NCI-H524 (cell line): ENCODE measurements at places on chromosomes 2 and 18.

DNA sequence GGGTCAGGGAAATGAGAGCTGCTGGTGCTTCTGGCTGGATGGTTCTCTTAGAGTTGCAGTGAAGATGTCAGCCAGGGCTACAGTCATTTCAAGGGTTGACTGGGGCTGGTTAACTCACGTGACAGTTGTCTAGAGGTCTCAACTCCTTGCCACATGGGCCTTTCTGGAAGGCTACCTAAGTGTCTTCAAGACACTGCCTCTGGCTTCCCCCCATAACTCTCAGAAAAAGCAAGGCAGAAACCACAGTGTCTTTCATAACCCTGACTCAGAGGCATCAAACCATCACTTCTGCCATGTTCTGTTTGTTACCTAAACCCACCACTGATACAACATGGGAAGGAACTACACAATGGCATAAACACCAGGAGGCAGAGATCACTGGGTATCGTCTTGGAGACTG, 828.9 kb downstream of the EPHA4 start:
- DNase-seq, result no peak

- DNase-seq, result no peak
Observed at GRCh38 chr18:3427944-3428343, 22.0 kb upstream of the TGIF1 start.

DNA sequence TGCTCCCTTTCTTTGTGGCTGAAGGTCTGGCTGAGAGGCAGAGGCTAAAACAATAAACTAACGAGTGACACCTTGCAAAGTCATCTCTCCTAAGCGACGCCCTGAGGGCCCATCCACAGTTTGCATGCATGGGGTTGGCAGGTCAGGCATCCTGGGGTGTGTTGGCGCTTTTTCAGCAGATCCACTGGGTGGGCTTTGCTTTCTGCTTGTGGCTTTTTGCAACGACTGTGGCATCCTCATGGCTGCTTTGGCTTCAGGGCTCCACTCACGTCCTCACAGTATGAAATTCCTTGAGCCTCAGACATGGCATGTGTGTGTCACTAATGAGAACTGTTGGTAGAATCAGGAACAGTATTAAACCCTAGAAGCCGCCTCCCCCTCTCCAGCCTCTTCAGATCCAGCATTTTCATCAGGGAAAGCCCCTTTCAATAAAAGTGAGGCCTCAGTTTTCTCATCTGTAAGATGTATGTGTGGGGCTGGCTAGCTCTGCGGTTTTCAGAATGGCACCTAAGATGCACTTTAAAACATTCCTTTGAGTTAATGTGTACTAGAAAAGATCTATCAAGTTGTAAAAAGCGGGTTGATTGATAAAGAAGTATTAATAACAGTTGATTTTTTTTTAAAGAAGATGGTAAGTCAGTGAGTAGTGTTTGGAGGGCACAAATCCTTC, 72.5 kb downstream of the SH3BP4 start:
- DNase-seq, result no peak

DNA sequence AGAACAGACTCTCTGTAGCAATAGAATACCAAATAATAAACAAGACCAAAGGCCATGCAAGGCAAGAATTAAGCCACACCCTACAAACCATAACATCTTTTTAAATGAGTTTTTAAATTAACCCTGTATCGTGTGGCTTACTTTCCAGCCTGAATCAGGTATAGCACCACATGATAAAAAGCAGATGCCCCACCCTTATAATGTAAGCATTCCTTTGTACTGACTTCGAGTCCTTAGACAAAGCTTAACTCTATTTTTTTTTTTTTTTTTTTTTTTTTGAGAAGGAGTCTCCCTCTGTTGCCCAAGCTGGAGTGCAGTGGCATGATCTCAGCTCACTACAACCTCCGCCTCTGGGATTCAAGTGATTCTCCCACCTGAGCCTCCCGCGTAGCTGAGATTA, 1.7 kb upstream of the C2orf42 start:
- no peak for DNase-seq

- DNase-seq, result peak; percentile 25
Observed at GRCh38 chr2:166343467-166343866, 32.3 kb downstream of the SCN9A start.

DNA sequence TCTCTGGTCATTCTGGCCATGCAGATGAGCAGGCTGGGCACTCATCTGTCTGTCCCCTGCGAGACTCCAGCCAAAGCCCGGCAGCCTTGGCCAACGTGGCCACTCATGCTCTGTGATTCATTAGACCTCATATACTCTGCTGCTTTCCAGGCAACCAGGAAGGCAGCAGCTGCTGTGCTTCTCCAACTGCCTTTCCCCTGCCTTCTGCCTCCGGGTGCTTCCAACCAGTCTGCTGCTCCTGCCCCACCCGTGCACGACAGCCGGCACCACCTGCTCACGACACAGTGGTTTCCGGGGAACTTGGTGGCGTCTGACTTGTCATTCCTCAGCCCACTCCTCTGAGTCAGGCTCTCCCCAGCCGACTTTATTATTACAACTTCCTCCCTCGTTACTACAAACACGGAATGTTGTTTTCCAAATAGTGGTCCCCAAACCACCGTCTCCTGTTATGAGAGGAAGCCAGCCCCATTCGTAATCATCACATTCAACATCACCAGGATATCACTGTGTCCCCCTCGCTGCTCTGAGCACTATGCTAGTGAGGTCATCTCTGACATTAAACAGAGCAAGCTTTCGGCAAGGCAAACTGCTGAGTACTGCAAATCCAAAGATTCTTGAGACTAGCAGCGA, 392.4 kb downstream of the ALK start:
- peak; percentile 80 for DNase-seq

DNA sequence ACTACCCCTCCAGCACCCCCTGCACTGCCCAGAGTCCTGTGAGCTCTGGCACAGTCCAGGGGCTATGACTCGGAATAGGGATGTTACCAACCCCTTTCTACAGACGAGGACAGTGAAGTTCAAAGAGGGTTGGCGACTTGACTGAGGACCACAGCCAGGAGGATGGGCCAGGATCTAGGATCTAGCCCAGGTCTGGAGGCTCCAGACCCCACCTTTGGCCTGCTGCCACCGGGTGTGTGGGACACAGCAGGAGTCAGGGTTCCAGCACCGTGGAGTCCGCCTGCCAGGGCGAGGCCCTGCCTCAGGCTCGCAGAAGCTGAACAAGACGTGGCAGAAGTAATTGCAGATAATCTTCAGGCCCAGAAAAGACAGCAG, 37.9 kb upstream of the GPC1 start:
- no peak for DNase-seq

GRCh38 chr2:100870652-100871531, 51.0 kb downstream of the NPAS2 start:
- no peak for DNase-seq

GRCh38 chr2:70632966-70633365, 79.3 kb upstream of the TGFA start:
- DNase-seq, result no peak

GRCh38 chr2:189824694-189825396, 40.6 kb downstream of the PMS1 start:
- no peak for DNase-seq

GRCh38 chr2:100054426-100054825, 88.0 kb downstream of the AFF3 start:
- DNase-seq, result no peak

- DNase-seq, result peak; percentile 11
Observed at GRCh38 chr18:63316612-63317555, 2.7 kb downstream of the BCL2 start.

GRCh38 chr2:44785433-44785832, 156.1 kb upstream of the SIX3 start:
- no peak for DNase-seq

GRCh38 chr2:22377268-22377667, 1007.7 kb upstream of the KLHL29 start:
- DNase-seq, result no peak

- no peak for DNase-seq
Observed at GRCh38 chr2:223523551-223524001, 78.6 kb downstream of the SCG2 start.

- no peak for DNase-seq
Observed at GRCh38 chr2:67514515-67514914, 117.4 kb downstream of the ETAA1 start.

DNA sequence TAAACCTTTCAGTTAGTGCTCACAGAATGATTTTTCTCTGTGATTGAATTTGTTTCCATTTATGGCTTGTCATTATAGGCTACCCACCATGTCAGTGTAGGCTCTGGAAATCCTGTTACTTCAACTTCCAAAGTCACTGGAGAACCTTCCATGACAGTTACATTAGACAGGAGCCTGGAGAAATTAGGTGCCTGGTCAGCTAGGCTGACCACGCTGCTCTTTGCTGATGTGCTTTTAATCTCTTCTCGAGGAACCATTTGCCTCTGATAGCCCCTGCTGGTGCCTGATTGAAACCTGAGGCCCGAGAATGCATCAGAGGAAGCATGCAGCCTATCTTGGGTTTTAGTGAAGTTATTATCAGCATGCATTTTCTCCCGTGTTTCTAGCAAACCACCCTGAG, 29.6 kb upstream of the TTN start:
- DNase-seq, result no peak

GRCh38 chr18:26723981-26724380, 141.5 kb downstream of the AQP4 start:
- DNase-seq, result no peak

GRCh38 chr2:168976034-168976654, 55.0 kb downstream of the ABCB11 start:
- no peak for DNase-seq

GRCh38 chr18:40159141-40160017, 1795.7 kb upstream of the PIK3C3 start:
- peak; percentile 45 for DNase-seq

DNA sequence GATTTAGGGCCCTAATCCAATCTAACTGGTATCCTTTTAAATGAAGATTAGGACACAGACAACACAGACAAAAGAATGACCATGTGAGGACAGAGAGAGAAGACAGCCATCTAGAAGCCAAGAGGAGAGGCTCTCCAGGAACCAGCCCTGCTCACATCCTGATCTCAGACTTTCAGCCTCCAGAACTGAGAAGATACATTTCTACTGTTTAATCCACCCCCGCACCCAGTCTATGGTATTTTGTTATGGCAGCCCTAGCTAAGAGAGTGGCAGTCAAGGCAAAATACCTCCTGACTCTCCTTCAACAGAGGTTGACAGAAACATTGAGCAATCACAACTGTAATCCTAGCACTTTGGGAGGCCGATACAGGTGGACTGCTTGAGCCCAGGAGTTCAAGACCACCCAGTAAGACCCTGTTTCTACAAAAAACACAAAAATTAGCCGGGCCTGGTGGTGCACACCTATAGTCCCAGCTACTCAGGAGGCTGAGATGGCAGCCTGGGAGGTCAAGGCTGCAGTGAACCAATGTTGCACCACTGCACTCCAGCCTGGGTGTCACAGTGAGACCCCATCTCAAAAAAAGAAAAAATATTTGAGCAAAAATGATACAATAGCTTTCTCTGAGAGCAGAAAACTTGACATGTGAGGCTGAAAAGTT, 34.7 kb downstream of the WDR33 start:
- no peak for DNase-seq

- no peak for DNase-seq
Observed at GRCh38 chr2:137118140-137118539, 352.8 kb downstream of the THSD7B start.

- DNase-seq, result no peak
Observed at GRCh38 chr2:204576362-204576979, 31.2 kb downstream of the PARD3B start.

GRCh38 chr2:40097691-40098385, 318.8 kb upstream of the THUMPD2 start:
- DNase-seq, result no peak

DNA sequence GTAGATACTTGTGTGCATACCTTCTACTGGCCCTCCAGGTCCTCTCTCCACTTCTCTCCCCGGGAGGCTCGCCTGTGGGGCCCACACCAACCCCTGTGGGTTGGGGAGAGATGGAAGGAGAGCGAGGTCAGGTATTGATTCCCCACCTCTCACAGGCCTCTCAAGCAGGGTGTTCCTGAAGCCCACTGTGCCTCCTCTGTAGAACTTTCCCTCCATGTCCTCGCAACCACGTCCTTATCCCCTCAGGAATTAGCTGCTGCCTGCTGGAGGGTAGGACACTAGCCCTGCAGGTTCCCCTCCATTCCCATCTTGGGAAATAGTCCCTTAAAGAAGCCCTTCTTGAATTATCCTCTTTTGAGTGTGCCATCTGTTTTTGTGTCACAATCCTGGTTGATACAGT, 38.9 kb upstream of the KLF11 start:
- no peak for DNase-seq

GRCh38 chr2:171692331-171692730, 5.1 kb downstream of the DYNC1I2 start:
- no peak for DNase-seq

- DNase-seq, result no peak
Observed at GRCh38 chr2:148725564-148725963, 81.0 kb downstream of the EPC2 start.

DNA sequence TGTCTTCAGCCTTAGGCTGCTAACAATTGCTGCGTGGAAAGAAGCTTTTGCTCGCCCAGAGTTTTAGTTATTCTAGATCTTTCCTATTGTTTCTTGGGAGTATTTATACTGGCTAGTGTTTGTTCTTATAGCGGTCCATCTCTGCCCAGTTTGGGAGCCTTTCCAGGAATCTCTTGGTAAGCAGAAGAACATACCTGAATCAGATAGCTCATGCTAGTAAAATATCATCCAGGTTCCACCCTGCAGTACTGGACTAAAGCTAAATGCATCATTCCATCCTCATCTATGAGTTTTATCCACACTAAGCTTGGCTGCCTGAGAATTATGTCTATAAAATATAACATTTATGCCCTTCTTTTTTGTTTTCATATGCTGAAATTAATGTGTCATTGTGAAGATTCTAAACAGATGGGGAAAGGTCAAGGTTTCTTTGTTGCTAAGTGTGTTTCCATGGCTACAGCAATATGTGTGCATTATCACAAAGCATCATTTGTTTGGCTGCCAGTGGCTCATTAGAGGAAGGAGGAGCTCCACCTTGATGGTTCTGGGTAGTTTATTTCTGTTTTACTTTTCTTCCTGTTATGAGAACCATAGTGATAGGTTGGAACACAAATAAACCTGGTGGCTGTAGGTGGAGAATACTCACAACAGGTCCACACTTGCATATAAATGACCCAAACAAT, 182.8 kb downstream of the PIK3C3 start:
- DNase-seq, result no peak

GRCh38 chr2:11467129-11467649, 1.2 kb upstream of the E2F6 start:
- DNase-seq, result no peak

GRCh38 chr18:13318731-13319501, 100.4 kb downstream of the LDLRAD4 start:
- no peak for DNase-seq

GRCh38 chr2:84022810-84023431, 436.2 kb downstream of the SUCLG1 start:
- peak; percentile 34 for DNase-seq

- DNase-seq, result no peak
Observed at GRCh38 chr2:83196225-83196624, 1262.9 kb downstream of the SUCLG1 start.

GRCh38 chr2:57615855-57616556, 430.6 kb upstream of the VRK2 start:
- no peak for DNase-seq

- DNase-seq, result no peak
Observed at GRCh38 chr2:5121642-5122041, 570.5 kb upstream of the SOX11 start.

GRCh38 chr2:238869293-238870124, 21.6 kb downstream of the TWIST2 start:
- no peak for DNase-seq

GRCh38 chr2:197786010-197786877, 1.1 kb upstream of the BOLL start:
- DNase-seq, result peak; percentile 69

- no peak for DNase-seq
Observed at GRCh38 chr2:188316342-188316741, 24.7 kb downstream of the GULP1 start.

- DNase-seq, result no peak
Observed at GRCh38 chr2:179686069-179686468, 175.3 kb downstream of the ZNF385B start.
